Stomach (tissue), 19 donors: ENCODE measurements at places on chromosomes 1 and 21.

DNA sequence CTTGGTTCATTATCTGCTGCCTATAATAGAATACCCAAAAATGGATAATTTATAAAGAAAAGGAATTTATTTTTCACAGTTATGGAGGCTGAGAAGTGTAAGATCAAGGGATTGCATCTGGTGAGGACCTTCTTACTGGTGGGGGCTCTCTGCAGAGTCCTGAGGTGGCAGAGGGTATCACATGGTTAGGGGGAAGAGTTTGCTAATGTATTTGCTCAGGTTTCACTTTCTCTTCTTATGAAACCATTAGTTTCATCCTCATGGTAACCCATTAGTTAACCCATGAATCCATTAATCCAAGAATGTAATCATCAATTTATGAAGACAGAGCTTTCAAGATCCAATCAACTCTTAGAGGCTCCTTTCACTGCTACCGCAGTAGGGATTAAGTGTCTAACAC is 120.6 kb downstream of the DNM3 start:
- DNase-seq: no peak

DNA sequence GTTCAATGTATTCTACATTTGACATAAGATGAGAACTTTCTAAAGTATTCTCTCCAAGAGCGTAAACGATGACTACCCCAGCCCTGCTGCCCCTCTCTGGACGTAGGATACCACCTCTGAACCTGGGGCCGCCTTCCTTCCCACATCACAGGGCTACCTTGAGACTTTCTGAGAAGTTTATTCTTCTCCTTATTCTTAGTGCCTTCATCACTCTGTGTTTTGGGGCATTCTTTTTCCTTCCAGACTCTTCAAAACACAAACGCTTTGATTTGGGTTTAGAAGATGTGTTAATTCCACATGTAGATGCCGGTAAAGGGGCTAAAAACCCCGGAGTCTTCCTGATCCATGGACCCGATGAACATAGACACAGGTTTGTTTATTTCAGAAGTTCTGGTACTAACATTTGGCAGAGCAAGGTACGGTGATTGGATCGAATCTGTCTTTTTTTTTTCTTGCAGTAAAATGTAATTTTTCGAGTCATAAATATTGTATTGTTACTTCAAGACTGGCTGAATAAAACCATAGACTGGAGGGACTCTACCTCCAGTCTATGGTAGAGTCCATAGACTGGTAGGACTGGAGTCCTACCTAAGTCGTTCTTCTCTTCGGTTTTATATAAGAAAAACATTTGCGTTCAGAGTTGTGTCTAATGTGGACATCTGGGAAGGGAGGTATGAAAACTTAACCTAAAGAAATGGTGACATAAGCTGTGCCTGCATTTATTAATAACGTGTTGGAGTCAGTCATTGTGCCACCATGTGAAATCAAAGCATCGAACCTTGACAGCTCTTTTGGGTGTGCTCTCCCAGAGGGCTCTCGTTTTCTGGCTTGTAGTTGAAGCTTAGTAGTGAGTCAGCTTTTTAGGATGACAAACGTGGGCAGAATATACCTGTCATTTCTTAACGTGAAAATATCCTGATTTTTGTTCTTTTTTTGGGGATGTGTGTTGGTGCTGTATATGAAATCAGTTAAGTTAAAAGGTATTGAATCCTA is 1.2 kb downstream of the MAN1A2 start:
- DNase-seq: peak; percentile 31

GRCh38 chr1:181577475-181577874 is 94.2 kb downstream of the CACNA1E start:
- no peak for DNase-seq

DNA sequence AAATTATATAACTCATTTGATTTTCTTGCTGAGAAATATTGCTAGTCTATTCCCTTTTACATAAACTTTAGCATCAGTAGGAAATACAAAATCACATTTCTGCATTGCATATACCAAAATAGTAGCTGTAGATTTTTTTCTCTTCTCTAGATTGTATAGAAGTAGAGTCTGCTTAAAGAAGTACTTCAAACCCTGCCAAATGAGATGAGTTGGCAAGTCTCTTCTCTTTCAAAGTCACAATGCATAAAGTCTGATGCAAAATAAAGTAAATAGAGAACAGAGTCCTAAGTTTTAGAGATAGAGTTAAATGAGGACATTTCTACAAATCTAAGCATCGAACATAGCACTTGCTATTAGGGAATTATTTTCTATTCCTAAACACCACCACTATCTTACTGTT is 6.4 kb downstream of the PLPPR4 start:
- DNase-seq: no peak

DNA sequence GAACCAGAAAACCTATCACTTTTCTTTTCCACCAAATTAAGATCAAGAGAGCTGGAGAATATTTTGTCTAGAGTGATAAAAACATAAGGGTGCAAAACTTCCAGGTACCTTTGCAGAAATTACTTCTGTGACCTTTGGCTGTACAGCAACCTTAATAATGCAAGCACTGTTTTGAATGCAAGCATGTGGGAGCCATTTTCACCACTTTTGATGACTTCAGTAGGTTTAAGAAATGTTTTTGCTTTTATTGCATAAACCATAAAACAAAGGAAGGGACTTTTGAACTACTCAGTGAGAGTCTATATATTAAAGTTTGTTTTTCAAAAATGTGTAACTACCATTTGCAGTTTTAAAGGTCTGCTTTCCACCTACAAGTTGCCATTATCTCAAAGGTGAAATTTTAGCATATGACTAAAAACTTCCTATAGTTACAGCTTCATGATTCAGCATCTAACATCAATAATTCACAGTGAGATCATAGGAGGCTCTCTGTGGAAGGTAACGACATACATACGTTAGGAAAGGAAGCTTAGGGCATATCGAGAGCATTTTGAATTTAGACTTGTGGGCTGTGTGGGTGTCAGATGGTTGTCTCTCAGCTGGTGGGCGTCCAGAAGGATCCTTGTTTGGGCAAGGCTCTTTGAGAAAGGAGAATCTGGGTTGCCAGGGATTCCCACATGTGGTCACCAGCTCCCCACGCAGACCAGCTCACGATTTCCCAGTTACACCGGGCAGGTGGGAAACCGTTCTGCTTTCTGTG is 1.1 kb upstream of the GADD45A start:
- peak; percentile 36 for DNase-seq

DNA sequence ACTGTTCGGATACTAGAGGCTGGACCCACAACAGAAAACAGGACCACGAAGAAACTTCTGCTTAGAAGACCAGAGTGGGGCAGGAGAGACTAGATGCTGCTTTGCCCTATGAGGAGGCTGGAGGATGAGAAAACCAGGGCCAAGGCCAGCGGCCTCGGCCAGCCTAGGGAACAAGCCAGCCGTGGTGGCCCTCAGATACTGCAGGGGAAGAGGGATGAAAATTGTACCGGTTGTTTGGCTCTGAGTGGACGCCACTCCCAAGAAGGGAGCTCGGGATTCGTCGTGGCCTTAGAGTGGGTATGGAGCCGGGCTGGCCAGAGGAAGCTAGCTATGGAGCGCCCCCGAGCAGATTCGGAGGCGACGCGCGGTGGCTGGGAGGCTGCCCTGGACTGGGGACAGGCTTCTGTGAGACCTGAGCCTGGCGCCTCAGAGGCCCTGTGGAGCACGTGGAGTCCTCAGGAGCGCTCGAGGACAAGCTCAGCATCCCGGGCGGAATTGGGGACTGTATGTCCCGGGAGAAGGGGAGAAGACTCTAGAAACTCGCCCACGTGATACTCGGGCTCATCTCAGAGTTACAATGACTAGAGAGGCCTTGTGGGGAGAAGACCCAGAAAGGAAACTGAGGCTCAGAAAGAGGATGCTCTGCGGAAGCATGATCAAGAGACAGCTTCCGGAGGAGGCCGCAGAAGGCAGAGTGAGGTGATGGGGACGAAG is 2.8 kb downstream of the PRRX1 start:
- no peak for DNase-seq

DNA sequence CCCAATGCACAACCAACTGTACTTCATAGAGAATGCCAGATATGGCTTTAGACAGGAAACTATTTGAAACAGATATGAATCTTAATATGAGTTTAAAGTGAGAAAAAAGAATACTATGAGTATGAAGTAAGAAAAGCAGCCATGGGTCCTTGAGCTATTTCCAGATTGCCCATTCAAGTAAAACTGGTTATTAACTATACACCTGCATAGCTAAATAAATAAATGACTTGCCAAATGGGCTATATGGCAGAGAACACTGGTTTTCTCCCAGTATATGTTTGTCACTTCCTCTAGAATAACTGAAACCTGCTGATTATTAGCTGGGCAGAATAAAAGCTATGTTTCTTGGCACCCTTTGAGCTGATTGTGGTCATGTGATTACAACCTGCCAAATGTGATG is 17.0 kb upstream of the CD1C start:
- no peak for DNase-seq

- DNase-seq: no peak
Observed at GRCh38 chr1:165290148-165290547, 66.4 kb downstream of the LMX1A start.

DNA sequence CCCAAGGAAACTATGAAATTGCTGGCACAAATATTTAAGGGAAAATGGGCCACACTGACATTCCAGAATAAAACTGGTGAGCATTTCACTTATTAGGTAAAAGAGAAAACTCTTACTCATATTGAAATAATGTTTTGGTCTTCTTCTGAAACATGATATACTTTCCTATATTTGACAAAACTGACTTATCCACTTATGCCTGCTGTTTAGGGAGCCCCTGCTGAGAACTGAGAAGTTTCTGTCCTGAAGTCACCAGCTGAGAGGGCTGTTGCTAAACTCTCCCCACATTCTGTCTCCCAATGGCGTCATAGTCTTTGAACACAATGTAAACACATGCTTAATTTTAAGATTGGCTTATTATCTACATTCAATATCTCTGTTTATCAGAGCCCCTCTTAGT is 46.8 kb upstream of the ZC3H11B start:
- DNase-seq: peak; percentile 22

- no peak for DNase-seq
Observed at GRCh38 chr1:116923421-116923820, 13.7 kb downstream of the PTGFRN start.

- no peak for DNase-seq
Observed at GRCh38 chr1:19311503-19311930, 427 bp downstream of the AKR7A2 start.

- peak; percentile 71 for DNase-seq
Observed at GRCh38 chr21:26804895-26805609, 40.2 kb downstream of the ADAMTS1 start.

GRCh38 chr1:109640285-109640865 is 15.5 kb upstream of the GSTM4 start:
- DNase-seq: peak; percentile 93

- DNase-seq: no peak
Observed at GRCh38 chr21:33108228-33108627, 38.3 kb downstream of the OLIG1 start.

GRCh38 chr1:90694846-90695245 is 22.3 kb downstream of the BARHL2 start:
- no peak for DNase-seq

DNA sequence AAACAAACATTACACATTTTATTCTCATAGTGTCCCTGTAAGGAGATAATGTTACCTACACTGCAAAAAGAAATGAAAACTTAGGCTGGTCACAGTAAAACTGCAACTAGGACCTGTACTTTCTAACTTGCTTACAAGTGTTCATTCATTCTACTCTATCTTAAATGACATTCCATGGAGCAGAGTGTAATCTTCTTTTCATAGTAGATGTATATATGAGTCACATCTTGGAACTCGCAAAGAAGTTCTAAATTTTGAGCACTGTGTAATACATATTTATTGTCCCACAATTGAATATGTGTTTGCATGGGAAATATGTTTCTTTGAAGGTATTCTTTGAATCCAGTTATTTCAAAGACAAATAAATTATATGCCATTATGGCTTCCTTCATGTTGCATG is 1258.5 kb upstream of the ADGRL2 start:
- DNase-seq: no peak

- no peak for DNase-seq
Observed at GRCh38 chr1:31259746-31260145, 20.1 kb upstream of the NKAIN1 start.

DNA sequence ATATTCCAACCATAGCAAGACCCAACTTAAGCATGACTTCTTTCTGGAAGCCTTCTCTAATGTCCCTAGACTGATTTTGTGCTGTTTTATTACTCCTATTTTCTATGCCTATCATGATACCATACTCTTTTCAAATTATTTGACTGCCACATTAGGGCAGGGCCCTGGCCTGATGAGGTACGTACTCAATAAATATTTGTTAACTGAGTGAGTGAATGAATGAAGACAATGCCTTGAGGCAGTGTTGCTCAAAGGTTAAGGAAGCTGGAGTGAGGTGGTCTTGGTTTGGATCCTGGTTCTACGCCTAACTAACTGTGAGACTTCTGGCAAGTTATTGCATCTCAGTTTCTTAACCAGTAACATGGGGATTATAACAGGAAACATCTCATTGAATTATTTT is 38.3 kb upstream of the BACH1 start:
- DNase-seq: no peak

- DNase-seq: no peak
Observed at GRCh38 chr1:179001451-179001850, 24.2 kb upstream of the FAM20B start.

- no peak for DNase-seq
Observed at GRCh38 chr21:16195538-16195910, 465.7 kb downstream of the USP25 start.

DNA sequence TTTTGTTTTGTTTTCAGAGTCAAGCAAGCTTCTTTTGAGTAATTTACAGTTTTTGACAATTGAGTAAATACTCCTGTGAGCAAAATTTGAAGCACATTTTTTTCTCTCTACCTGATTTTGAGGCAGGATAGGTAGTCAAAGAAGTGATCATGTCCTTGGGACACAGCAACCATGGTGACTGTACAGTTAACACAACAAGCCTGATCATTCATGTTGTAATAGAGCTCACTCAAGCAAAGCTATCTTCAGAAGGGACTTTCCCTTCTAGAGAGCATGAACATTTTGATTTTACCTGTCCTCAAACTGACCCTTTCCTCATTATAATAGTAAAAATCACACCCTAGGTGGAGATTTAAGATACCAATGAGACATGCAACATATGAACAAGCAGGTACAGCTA is 126.5 kb upstream of the KCNK1 start:
- no peak for DNase-seq

- DNase-seq: no peak
Observed at GRCh38 chr1:214066936-214067335, 79.2 kb downstream of the PROX1 start.

- no peak for DNase-seq
Observed at GRCh38 chr1:117860896-117861610, 68.4 kb downstream of the GDAP2 start.

- DNase-seq: no peak
Observed at GRCh38 chr1:10671622-10672342, 124.7 kb downstream of the CASZ1 start.

- peak; percentile 50 for DNase-seq
Observed at GRCh38 chr21:34072145-34073031, 990 bp upstream of the MRPS6 start.
